Stimulated activated CD8-positive, alpha-beta memory T cell treated with anti-CD3 and anti-CD28 coated beads, Interleukin-4, amount 100 ng/mL, for 24 hours (primary cell): ENCODE measurements at places on chromosomes 11 and 22.
A peak's percentile ranks its signal among the peaks of the same experiment; 100 is the strongest.

GRCh38 chr22:20033045-20033706, 12.3 kb downstream of the TANGO2 start:
- no peak for DNase-seq

- no peak for DNase-seq
Observed at GRCh38 chr11:60125956-60126585, 37.6 kb downstream of the MS4A2 start.

- DNase-seq, result no peak
Observed at GRCh38 chr11:69431893-69432738, 49.3 kb upstream of the LINC01488 start.

GRCh38 chr11:125959511-125959910, 13.7 kb downstream of the VSIG10L2 start:
- DNase-seq, result no peak

- DNase-seq, result peak; percentile 59
Observed at GRCh38 chr11:118171269-118172062, 5.0 kb downstream of the SCN2B start.

DNA sequence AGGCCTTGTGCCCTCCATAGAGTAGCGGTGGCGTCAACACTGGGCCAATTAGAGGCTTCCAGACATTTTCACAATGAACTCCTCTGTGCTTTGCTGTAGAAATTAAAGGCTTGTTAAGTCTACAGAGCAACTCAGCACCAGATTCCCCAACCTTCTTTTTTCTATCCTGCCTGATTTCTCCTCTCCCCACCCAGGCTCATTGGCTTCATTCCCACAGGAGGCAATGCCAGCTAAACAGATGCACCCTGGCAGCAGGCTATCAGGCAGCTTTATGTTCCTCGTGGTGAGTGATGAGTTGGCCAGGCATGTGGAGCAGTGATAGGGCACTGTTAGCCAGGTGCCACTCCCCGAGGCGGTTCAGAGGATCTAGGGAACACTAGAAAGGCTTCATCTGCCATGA, 4.8 kb downstream of the DIXDC1 start:
- no peak for DNase-seq

DNA sequence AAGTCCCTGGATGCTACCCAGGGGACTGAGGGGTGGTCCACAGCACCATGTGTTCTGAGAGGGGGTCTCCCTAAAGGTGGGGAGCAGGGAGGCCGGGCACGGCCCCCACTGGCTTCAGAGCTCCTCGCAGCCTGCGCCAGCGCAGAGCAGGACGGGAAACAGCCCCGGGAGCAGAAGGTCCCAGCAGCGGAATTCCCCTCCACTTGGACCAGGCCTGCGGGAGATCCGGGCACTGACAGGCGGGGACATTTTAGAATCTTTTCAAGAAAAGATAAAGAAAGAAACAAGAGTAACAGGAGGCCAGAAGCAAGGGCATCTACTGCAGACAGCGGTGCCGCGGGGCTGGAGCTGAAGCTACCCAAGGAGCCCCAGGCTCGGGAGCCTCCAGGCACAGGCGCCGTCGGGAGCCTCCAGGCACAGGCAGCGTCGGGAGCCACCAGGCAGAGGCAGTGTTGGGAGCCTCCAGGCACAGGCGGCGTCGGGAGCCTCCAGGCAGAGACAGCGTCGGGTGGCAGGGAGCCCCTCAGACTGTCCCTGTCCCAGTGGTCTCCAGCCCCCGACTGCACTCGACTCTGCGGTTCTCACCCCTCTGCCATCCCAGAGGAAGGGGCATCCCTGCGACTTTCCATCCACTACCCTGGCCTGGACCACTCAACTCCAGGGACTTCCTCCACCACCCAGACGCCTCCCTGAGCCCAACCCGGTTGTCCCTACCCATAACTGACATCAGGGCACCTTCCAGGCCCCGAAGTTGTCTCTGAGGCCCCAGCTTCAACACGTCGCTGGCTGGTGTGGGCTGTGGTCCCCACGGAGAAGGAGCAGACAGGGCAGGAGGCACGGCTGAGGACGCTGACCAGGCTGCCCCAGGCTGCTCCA, 211.1 kb downstream of the BRD1 start:
- DNase-seq, result no peak

- no peak for DNase-seq
Observed at GRCh38 chr22:30016596-30016995, 63.7 kb upstream of the HORMAD2 start.

GRCh38 chr11:33694346-33695050, 6.1 kb downstream of the C11orf91 start:
- no peak for DNase-seq

DNA sequence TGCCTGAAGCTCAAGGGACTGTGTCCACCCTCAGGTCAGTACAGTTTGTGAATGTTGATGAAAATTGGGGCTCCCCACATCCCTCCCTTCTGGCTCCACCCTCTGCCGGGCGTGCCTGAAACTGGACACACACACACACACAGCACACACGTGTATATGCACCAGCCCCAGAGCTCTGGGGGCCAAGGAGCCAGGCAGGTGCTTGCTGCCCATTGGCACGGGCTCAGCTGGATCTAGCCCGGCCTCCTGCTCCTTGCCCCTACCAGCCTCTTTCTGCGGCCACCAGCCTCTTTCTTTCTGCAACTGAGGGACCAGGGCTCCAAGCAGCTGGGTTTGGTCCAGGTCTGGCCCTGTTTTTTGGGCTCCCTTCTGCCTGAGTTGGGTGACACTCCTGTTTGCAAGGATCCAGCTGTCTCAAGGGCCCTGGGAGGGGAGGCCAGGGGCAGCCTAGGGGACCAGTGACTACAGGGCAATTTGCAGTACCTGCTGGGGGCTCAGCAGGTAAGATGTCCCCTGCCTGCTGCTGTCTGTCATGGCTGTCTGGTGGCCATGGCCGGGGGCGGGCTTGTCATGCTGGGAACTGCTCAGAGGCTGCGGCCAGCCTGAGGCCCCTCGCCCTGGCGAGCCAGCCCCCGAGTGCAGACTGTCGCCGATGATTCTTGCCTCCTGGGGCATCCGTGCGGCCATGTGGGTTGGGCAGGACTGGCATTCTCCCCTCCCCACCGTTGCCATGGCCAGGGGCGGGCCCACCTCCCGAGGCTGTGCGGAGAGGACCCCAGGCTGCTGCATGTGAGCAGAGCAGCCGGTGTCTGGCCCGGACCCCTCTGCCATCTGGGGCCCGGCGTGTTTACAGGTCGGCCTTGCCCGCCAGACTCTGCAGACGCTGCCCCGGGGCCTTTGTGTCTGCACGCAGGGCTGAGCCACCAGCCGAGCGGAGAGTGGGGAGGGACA, 51.5 kb upstream of the PPARA start:
- no peak for DNase-seq

- DNase-seq, result no peak
Observed at GRCh38 chr11:57414612-57415212, 12.2 kb downstream of the SLC43A3 start.

DNA sequence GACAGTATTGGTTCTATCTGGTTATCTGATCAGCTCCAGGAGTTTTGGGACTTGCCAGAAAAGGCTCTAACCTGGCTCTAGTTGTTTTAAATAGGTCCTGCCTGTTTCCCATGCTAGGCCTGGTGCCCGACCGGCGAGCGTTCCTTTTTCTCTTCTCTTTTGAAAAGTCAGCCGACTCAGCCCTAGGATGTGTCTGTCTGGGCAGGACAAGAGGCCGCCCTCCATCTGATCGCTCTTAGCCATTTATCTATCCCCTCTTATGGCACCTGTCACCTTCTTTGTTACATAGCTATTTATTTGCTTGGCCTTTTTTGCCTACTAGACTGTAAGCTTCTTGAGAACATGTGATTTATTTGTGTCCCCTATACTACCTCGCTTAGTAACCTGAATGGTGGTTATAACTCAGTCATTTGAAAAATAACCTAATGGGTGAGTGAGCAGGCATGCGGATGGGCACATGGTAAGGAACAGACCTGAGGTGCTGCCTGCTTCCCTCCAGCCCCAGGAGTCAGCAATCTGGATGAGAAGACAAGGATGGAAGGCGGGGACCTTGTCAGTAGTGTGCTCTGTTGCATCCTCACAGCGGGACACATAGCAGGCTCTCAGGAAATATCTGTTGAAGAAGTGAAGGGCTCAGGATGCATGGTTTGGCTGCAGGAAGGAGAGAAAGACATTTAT, 108.4 kb downstream of the ZBTB16 start:
- no peak for DNase-seq

GRCh38 chr11:106241601-106242257, 164.3 kb downstream of the AASDHPPT start:
- no peak for DNase-seq

DNA sequence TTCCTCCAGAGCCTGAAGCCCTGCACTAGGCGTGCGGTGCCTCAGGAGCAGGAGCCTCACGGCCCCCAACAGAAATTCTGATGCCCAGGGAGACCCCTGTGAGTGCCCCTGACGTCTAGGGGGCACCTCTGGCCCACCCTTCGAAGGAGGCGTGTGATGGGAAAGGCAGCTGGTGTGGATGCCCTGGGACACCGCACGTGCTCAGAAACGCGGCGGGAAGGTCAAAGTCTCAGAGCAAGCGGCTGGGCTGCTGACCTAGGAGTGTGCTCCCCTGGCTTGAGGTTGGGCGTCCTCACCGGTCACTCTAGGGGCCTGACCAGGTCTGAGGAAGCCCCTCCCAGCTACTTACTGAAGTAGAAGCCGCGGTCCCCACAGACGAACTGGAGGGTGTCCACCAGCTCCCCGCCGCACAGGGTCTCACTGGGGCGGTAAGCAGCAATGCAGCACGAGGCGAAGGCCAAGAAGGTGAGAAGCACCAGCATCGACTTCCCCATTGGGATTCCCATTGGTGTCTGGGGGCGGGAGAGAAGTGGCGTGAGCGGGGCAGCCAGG, 4.1 kb downstream of the IGF2 start:
- no peak for DNase-seq

DNA sequence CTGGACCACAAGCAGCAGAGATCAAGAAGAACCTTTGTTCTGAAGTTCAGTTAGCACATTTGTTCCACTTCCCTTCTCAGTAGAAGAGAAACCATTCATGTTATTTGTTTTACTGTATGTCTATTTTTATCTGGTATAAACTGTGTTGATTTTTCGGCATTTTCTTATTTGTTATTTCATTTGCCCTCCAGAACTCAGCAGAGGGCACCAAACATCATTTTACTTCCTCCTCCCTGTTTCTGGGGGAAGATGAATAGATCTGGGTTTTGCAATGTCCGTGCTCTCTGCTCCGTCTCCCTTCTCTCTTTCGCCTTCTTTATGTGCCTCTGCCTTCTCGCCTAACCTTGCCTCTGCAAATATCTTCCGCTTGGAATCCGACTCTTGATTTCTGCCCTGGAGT, 366.9 kb downstream of the NTM start:
- no peak for DNase-seq

- peak; percentile 66 for DNase-seq
Observed at GRCh38 chr11:128324531-128325141, 262.7 kb downstream of the ETS1 start.
